ENCODE measurements at places on chromosomes 1 and 21.

- DNase-seq: no peak
Observed at GRCh38 chr1:11132563-11133293, 33.1 kb upstream of the EXOSC10 start.

DNA sequence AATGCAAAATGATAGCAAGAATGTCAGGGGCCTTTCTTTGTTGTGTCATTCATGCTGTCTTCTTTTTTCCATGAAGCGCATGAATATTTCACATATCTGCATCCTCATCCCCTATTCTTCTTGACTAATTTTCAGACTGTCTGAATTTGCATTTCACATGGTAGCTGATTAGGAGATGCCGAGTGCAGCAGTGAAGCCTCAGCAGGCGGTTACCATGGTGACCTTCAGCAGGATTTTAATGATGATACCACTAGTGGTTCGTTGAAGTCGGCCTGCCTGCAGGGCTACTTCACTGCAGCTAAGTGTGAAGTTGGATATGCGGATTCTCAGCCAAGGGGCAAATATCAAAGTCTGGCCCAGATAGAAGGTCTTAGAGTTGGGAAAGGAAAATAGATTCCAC, 141.8 kb downstream of the NEK7 start:
- DNase-seq: no peak

GRCh38 chr1:89356658-89357400, 7.0 kb upstream of the GBP6 start:
- DNase-seq: no peak

- DNase-seq: no peak
Observed at GRCh38 chr1:209924390-209924789, 13.6 kb upstream of the SYT14 start.

- DNase-seq: no peak
Observed at GRCh38 chr1:40808909-40809308, 25.3 kb downstream of the KCNQ4 start.

DNA sequence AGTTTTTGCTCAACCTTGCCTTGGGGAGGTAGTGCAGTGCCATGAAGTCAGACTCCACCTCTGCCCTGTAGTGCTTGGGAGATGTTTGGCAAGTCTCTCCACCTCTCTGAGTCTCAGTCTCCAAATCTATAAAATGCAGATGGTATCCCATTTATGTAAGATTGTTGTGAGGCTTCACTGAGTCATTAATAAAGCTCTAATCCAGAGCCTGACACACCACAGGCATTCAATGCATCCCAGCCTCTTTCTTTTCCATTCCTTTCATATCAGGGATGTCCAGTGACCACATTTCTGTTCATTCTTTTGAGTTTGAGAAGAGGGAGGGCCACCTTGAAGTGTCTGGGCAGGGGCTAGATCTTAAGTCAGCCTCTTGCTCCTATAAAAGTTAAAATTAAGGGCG, 37.6 kb upstream of the LMO4 start:
- no peak for DNase-seq

DNA sequence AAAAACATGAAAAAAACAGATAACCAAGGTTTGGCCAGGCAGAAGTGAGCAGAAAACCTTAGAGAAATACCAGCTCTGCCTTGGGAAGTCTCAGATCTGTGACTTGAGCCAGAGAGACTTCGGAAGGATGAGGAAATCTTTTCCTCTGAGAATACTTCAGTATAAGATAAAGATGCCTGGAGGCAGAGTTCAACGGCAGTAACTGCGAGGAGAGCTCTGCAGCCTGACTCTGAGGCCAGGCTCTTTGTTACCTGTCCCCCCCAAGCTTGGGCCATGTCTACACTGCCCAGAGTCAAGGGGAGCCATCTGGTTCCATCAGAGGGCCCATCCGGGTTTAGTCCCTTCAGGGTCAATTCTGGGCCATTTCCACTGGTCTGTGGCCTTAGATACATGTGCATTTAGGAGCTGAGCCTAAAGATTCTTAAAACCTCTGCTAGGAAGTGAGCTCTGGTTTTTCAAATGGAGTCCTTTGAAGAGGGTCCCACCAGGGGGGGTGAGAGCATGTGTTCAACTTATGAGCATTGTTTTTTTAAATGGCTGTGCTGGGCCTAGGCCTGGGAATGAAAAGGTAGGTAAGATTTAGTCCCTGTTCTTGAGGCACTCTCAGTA, 8.7 kb downstream of the KIRREL1 start:
- no peak for DNase-seq

DNA sequence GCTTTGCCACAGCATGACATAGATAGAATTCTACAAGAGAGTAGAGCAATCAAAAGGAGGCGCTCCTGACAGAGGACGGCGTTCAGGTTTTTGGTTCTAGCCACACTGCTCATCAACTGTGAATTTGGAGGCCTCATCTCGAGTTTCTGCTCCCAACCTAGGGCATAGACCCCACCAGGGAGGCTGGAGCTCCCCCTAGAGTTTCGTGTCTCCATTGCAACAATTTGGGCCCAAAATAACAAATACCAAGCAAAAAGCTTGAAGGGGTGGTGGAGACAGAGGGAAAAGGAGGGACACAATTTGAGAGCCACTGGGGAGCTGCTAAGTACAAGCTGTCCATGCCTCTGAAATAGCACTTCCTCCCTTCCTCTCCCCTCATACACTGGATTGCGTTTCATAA, 297.0 kb downstream of the GPATCH2 start:
- DNase-seq: no peak

GRCh38 chr1:232985882-232986526, 35.6 kb downstream of the NTPCR start:
- no peak for DNase-seq

GRCh38 chr1:230345139-230345885, 80.8 kb downstream of the PGBD5 start:
- DNase-seq: no peak
